Ascending aorta (tissue), 2 donors: ENCODE measurements at places on chromosomes 11 and 22. TPM values are rescaled to one million over a fixed set of nuclear protein-coding genes. Genes with fewer than 3 reads are reported as not detected.
A peak's percentile ranks its signal among the peaks of the same experiment; 100 is the strongest.

DNA sequence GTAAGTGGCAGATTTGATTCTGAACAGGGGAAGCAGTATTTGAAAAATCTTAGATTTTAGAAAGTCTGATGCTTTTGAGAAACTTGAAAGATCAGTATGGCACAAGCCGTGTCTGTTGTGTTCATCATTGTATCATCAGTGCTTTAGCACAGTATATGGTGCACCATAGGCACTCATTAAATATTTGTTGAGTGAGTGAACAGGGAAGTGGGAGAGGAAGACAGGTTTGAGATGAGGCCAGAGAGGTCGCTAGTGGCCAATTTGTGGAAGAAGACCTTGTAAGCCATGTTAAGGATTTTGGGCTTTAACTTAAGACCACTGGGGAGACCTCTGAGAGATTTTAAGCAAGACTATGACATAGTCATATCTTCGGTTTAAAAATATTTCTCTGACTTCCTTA lies 12.9 kb downstream of the CHEK1 start:
- H3K4me1 ChIP-seq, result no peaks in the 10 kb centered on the region
- H3K27me3 ChIP-seq, result no peaks in the 10 kb centered on the region
- no peak for DNase-seq
- H3K27ac ChIP-seq, result no peak overlapping the region

- peaks cover 58% of the 10 kb centered on the region for H3K4me1 ChIP-seq
- no peak for DNase-seq
- no peak overlapping the region for H3K27ac ChIP-seq
- H3K36me3 ChIP-seq, result no peaks in the 10 kb centered on the region
These were observed 9.2 kb downstream of the MAPK1 start for GRCh38 chr22:21858025-21858764.

- H3K27ac ChIP-seq, result no peak overlapping the region
- H3K36me3 ChIP-seq, result no peaks in the 10 kb centered on the region
- H3K4me1 ChIP-seq, result no peaks in the 10 kb centered on the region
These were observed 924.4 kb upstream of the TENM4 start for GRCh38 chr11:80365076-80365725.

The OR8A1 gene
- not detected for total RNA-seq

GRCh38 chr11:102577182-102577581 lies 46.6 kb upstream of the MMP7 start:
- no peaks in the 10 kb centered on the region for H3K36me3 ChIP-seq
- no peak for DNase-seq
- H3K4me3 ChIP-seq, result no peak overlapping the region
- H3K27ac ChIP-seq, result no peak overlapping the region

GRCh38 chr22:42282943-42283277 lies 12.5 kb upstream of the TCF20 start:
- DNase-seq, result no peak
- H3K4me1 ChIP-seq, result peaks cover 13% of the 10 kb centered on the region
- H3K36me3 ChIP-seq, result no peaks in the 10 kb centered on the region
- peaks cover 6% of the 10 kb centered on the region for H3K27me3 ChIP-seq
- no peak overlapping the region for H3K27ac ChIP-seq
- H3K4me3 ChIP-seq, result peak overlapping the region; percentile 63

- peak; percentile 18 for DNase-seq
- no peaks in the 10 kb centered on the region for H3K36me3 ChIP-seq
- H3K4me3 ChIP-seq, result no peak overlapping the region
- no peak overlapping the region for H3K27ac ChIP-seq
- H3K4me1 ChIP-seq, result no peaks in the 10 kb centered on the region
These were observed 6.9 kb upstream of the VPS37C start for GRCh38 chr11:61168042-61168688.

The GNAZ gene
- 13.7 TPM for total RNA-seq

GRCh38 chr22:47356511-47357011 lies 594.1 kb downstream of the TBC1D22A start:
- no peaks in the 10 kb centered on the region for H3K27me3 ChIP-seq
- no peak for DNase-seq
- no peak overlapping the region for H3K27ac ChIP-seq

The OMP gene
- total RNA-seq, result not detected

DNA sequence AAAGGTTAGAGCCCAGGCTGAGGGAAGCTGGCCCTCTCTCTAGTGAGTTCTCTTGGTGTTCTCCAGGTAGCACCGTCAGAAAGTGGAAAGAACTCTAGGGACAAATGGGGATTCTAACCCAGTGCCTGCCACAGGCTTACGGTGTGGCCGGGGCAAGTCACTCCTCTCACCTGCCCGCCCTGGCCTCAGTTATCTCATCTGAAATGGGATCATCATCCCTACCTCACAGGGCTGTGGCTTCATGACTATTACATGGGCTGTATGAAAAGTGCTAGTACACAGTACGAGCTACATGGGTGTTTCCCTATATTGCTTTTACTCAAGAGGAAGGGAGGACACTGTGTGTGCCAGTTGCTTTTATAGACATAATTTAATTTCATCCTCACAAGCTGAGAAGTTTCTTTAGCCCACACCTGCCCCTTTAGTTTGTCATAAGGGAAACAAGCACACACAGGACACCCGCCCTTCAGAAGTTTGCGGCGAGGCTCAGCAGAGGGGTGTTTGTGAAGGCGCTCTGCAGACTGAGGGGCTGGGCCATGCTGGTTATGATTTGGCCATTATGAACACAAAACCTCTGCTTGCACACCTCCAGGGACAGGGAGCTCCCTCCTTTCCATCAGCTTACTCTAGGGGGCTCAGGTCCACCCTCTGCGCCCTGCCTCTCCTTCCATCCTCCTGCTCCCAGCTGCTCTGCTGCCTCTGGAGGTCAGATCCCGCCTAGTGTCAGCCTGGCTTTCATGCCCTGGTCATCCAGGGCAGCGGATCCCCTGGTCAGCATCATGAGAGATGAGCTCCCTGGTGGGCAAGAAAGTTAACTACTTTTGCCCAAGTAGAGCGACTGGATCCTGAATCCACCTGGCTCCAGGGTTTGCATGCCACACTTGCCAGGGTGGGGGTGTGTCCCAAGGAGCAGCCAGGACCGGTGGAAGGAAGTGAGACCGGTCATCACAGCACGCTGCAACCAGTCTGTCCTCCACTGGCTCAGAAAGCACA lies 1.2 kb downstream of the KLHL35 start:
- no peak overlapping the region for H3K27ac ChIP-seq
- no peaks in the 10 kb centered on the region for H3K36me3 ChIP-seq
- H3K4me3 ChIP-seq, result no peak overlapping the region
- H3K4me1 ChIP-seq, result peaks cover 2% of the 10 kb centered on the region

The XRRA1 gene
- total RNA-seq, result 11.4 TPM

The CDKN1C gene
- 18.1 TPM for total RNA-seq

DNA sequence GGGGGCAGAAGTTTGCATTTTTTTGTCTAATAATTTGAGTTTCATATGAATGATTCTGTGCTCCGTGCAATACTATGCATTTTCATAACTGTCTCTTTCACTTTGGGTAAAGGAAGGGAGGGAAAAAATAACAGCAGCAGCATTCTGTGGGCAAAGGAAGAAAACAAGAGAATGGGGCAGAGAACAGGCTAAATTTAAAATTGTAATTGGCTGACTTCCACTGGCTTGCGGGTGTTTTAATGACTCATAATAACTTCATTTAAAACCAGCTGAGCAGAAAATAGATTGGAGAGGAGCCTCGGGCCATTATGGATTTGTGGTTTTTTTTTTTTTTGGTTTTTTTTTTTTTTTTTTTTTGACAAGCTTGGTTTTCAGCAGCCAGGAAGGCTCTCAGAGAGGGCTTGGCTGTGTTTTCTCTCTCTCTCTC lies 107.4 kb downstream of the ZBTB16 start:
- peak overlapping the region; percentile 92 for H3K27ac ChIP-seq
- no peaks in the 10 kb centered on the region for H3K27me3 ChIP-seq
- H3K4me1 ChIP-seq, result peaks cover 73% of the 10 kb centered on the region
- peaks cover 22% of the 10 kb centered on the region for H3K36me3 ChIP-seq

- no peaks in the 10 kb centered on the region for H3K27me3 ChIP-seq
- peak; percentile 92 for DNase-seq
- H3K27ac ChIP-seq, result peak overlapping the region; percentile 83
These were observed 35.0 kb downstream of the DKK3 start for GRCh38 chr11:11973361-11973800.

GRCh38 chr22:44529827-44530523 lies 31.9 kb upstream of the RTL6 start:
- peak; percentile 40 for DNase-seq
- H3K4me3 ChIP-seq, result no peak overlapping the region
- no peaks in the 10 kb centered on the region for H3K36me3 ChIP-seq
- H3K27ac ChIP-seq, result no peak overlapping the region

DNA sequence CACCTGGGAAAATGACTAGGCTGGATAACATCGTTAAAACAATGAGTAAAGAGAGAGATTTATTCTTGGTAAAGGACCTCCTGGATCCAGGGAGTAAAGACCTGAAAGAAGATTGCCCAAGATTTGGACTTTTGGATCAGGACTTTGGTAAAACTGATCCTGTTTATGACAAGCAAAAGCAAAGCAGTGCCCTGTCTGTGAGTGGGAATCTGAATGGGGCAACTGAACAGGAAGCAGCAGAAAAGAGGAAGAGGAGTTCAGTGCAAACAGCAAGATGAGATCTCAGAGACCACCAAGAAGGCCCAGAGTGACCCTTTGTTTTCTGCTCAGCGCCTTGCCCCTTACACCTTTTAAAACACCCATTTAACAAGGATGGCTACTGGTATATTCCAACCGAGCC lies 122.0 kb downstream of the VPREB1 start:
- no peaks in the 10 kb centered on the region for H3K27me3 ChIP-seq
- H3K36me3 ChIP-seq, result no peaks in the 10 kb centered on the region
- H3K4me1 ChIP-seq, result no peaks in the 10 kb centered on the region
- H3K27ac ChIP-seq, result no peak overlapping the region
